GM20000 (cell line): ENCODE measurements at places on chromosomes 4 and X.
A peak's percentile ranks its signal among the peaks of the same experiment; 100 is the strongest.

DNA sequence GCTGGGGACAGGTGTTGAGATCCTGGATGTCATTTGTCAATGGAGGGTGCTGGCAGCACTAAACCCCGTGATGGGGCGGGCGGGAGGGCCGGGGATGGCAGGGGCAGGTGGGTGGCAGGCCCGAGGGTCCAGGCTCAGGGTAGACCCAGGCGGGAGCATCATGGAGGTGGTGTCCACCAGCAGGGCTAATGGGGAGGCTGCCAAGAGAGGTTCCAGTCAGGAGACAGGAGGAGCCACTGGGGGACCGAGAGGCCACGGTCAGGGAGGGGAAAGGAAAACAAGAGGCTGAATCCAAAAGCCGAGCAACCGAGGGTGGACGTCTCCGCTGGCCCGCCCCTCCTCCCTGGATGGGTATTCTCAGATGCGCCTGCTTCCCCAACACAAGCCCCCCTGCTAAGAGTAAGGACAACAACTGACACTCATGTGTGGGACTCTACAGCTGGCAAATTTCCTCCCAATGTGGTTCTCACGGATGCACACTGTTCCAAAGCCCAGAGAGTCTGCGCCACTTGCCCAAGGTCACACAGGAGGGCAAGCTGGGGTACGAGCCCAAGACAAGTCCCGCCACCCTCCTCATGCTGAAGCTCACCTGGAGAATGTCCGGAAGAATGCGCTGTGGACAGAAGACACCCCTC is 132.0 kb downstream of the CPZ start:
- no peak for DNase-seq

GRCh38 chr4:78742300-78742699 is 33.9 kb upstream of the BMP2K start:
- DNase-seq: no peak

DNA sequence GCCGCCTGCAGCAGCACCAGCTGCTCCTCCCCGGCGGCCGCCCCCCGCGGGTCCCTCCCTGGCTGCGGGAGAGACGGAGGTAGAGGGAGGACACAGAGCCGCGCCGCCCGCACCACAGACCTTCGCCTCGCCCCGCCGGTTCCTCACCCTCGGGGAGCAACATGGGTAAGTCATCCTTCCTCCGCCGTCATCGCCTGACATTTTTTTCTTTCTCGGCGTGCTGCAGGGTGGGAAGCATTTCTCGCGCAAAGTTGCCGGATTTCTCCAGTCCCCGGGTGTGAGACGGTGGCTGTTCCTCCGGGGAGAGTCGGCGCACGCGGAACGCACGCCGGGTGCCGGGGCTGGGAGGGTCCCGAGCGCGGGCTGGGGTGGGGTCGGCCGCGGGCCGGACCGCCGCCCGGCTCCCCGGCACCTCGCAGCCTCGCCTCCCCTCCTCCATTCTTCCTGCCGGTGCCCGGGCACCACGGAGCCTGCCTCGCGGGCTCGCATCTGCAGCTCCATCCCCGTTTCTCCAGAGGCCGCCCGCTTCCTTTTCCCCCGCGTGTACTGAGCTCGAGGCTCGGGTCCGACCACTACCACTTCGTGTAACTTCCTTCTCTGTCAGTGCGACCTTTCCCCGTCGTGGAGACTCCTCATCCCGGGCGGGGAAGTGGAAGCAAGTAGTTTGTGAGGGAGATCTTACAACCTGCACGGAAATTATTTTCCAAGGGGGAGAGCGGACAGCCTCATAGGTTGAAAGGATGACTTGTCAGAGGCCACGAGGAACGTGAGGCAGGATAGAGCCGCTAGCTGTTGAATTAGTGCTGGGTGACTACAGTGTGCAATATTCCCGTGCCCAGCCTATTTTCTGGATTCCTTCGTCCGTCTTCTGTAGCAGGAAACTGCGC is 464 bp downstream of the RAP1GDS1 start:
- DNase-seq: peak; percentile 23

- DNase-seq: no peak
Measured at GRCh38 chr4:100146756-100147155, 43.5 kb downstream of the DDIT4L start.

GRCh38 chrX:39605183-39605582 is 492.6 kb downstream of the BCOR start:
- DNase-seq: no peak

DNA sequence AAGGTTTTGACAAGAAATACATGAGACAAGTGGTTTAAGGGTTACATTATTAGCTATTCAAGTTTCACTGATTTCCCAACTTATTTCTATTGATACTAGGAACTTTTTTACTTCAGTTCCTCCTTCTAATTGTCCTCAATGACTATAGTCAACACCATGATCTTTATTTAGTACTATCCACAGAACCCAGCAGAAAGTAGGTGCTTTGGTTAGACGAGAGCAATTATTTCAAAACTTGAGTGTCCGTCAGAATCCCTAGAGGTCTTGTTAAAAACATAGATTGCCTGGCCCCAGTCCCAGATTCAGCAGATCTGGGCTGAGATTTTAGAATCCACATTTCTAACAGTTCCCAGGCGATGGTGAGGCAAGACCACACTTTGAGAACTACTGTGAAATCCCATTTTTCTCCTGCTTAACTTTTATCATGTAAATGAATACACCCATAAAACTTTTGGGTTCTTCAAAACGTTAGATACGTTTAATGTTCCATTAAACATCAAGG is 17.9 kb downstream of the EXOC1 start:
- no peak for DNase-seq

- no peak for DNase-seq
Measured at GRCh38 chr4:109910256-109910655, 2.4 kb upstream of the EGF start.

DNA sequence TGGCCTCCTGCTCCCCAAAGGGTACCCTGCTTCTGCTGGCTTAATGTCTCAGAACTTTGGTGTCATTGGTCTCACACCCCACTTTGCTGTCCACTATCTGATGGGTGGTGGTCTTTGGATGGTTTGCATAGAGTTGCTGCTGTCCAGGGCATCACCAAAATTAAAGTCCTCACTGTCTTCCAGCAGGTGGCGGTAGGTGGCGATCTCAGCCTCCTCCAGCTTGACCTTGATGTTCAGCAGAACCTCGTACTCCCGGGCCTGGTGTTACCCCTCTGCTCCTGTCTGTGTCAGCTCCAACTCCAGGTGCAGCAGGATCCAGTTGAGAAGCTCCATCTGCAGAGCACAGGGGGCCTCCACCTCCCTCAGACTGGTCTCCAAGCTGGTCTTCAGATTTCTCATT is 1169.5 kb upstream of the PABPC4L start:
- no peak for DNase-seq

- DNase-seq: no peak
Measured at GRCh38 chr4:3712936-3713335, 53.2 kb upstream of the ADRA2C start.

DNA sequence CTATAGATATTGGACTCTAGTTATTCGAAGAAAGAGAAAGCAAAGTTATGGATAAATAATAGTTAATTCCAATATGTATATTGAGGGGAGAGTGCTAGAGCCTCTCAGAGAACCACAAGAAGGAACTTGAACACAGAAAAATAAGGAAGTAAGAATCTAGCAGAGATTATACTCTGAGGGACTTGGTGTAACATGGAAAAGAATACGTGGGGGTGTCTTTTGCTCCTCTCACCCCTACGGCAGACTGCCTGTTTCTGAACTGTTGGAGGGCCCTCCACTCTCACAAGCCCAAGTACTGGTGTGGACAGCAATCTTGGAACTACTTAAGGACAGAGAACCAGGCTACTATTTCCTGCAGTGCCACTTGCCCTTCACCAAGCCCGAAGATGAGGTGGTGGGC is 1174.4 kb upstream of the PCDH10 start:
- DNase-seq: peak; percentile 6

- no peak for DNase-seq
Measured at GRCh38 chr4:13203101-13203500, 281.0 kb downstream of the RAB28 start.

GRCh38 chrX:136768469-136769084 is 12.2 kb downstream of the ARHGEF6 start:
- peak; percentile 47 for DNase-seq

DNA sequence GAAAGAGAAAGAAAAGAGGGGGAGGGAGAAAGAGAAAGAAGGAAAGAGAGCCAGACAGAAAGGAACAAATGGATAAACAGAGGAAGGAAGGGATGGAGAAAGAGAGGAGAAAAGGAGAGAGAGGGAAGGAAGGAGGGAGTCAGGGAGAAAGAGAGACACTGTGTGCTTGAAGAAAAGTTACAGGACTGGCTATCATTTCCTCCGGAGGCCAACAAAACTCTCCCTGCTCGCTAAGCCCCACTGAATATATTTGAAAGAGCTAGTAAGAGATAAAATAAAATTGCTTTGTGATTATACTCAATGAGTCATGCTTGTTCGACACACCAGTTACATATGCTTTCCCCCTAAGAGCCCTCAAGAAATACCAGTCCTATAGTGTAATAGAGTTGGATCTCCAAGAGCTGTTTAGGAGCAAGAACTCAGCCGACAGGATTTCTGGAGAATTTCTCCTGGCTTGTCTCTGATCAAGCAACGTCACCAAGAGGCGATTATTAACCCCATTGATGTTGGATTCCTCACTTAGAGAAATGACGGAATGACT is 102.2 kb downstream of the MXRA5 start:
- no peak for DNase-seq

- no peak for DNase-seq
Measured at GRCh38 chr4:137387924-137388323, 144.4 kb downstream of the PCDH18 start.

GRCh38 chr4:126957987-126958386 is 674.8 kb upstream of the INTU start:
- DNase-seq: no peak

DNA sequence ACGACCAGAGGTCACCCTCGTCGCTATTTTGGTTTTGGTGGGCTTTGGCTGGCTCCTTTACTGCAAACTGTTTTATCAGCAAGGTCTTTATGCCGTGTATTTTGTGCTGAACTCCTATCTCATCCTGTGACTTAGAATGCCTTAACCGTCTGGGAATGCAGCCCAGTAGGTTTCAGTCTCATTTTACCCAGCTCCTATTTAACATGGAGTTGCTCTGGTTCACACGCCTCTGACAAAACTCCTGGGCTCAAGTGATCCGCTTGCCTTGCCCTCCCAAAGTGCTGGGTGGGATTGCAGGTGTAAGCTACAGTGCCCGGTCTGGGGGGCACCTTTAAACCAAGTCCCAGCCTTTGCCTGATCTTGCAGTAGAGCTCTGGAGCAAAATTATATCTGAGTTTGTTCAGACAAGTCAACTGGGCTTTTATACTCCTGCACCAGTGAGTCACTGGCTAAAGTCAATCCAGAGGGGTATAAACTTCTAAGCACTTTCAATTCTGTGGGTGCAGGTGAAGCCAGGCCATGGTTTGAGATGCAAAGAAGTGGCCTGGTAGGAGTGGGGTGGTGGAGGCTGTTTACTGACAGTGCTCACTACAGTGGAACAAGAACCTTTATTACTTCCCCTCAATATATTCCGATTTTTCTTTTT is 50.2 kb downstream of the MGST2 start:
- DNase-seq: no peak

- DNase-seq: no peak
Measured at GRCh38 chr4:32488690-32489089, 1768.5 kb downstream of the PCDH7 start.

DNA sequence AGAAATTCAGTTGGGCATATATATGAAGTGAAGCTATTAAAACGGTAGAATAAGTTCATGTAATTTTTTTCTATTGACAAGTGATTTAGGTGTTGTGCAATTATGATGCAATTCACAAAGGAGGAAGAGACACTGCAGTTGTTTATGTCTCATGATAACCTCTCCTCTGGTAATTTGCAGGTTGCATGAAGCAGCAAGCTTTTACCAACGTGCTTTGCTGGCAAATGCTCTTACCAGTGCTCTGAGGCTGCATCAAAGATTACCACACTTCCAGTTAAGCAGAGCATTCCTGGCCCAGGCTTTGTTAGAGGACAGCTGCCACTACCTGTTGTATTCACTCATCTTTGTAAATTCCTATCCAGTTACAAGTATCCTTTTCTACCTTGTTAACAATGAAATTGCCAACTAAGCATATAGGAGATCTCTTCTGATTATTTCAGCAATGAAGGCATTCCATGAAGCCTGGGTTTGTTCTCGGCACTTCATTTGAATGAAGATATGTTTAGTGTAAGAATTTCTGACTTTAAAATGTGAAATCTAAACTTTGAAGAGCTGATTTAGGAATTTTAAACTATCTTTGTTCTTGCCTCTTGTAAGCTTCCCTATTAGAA is 3.9 kb downstream of the TMEM33 start:
- no peak for DNase-seq

GRCh38 chr4:166045457-166045856 is 172.4 kb downstream of the TLL1 start:
- DNase-seq: peak; percentile 12

DNA sequence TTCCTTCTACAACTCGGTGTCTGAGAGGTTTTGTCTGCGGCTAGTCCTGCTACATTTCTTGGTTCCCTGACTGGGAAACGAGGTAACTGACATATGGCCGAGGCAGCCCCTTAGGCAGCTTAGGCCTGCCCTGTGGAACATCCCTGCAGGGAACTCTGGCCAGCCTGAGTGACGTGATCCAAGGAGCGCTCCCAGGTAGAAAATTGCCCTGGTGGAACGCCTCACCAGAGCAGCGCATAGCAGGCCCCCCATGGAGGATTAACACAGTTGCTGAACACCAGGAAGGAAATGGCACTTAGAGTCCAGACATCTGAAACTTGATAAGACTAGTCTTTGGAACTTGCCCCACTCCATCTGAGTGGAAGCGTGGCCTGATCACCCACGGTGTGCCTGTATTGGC is 837.4 kb upstream of the NDST4 start:
- no peak for DNase-seq

DNA sequence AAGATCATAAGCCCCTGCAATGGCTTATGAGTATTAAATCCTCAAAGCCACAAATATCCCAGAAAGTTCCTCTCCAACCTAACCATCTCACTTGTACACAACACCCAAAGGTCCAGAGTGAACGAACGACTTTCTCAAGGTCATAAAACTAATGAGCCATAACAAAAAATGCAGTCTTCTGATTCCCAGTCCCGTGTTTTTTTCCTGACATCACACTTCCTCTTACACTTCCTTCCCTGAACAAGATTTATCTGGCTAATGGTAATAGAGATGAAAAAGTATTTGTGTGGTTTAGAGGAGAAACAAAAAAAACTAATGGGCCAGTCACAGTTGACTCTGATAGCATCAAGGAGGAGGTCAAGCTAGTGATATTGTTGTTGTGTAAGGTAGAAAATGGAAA is 99.5 kb upstream of the KLHL13 start:
- DNase-seq: no peak

DNA sequence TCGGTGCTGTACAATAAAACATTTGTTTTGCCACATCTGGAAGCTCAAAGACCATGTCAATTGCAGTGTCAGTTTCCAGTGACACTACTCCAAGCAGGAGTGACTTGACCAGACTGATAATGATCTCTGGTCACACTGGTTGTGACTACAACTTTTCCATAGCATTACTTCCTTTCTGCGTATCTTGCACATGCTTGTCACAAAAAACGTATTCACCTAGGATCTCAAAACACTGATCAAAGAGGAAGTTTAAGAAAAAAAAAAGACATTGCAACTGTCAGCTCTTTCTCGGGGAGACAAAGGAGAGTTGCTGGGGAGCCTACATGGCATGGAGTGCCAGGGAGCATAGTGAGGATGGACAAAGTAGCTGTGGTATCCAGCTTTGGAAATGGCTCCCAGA is 60.6 kb downstream of the OPHN1 start:
- no peak for DNase-seq
